ENCODE measurements at places on chromosomes 13 and 19.
A peak's percentile ranks its signal among the peaks of the same experiment; 100 is the strongest.

DNA sequence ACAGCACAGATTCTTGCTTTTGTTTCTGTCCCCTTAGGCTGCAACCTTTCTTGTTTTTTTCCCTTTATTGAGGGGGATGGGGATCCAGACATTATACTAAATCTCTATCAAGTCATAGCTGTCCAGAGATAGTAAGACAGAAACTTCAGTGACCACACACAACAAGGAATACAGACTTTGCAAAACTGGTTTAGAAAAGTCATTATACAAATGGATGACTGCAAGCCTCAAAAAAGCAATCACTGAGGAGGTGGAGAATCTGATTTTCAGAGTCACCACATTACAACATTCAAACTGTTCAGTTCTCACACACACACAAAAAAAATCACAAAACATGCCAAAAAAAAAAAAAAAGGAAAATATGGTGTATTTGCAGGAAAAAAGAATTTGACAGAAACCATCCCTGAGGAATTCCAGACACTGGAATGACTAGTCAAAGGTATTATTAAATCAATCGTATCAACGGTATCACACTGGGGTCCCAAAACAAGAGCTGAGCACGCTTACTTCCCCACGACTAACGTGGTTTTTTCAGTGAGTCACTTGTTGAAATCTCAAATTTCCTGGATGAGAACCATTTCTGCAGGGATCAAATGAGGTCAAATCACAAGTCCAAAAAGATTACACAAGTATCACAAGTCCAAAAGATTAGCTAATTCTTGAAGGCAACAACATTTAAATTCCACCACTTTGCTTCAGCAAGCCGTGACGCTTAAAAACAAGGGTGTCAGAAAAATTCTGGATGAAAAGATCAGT lies 41.2 kb downstream of the USP12 start:
- DNase-seq: no peak

DNA sequence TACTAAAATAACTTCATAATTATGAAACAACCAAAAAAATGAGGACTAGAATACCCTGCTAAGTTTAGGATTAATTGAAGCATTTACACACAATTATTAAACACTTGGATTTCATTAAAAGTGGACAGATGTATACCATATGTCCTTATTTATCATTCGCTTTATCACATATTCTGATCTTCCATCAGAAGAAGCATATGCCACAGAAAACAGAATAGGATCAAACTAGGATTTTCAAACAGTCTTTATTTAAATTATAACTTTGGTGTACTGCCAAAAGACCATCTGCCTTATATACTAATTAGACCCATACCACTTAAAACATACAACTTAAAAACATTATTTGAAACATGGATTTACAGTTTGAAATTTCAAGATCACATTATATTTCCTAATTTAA lies 727.1 kb upstream of the KLHL1 start:
- no peak for DNase-seq

DNA sequence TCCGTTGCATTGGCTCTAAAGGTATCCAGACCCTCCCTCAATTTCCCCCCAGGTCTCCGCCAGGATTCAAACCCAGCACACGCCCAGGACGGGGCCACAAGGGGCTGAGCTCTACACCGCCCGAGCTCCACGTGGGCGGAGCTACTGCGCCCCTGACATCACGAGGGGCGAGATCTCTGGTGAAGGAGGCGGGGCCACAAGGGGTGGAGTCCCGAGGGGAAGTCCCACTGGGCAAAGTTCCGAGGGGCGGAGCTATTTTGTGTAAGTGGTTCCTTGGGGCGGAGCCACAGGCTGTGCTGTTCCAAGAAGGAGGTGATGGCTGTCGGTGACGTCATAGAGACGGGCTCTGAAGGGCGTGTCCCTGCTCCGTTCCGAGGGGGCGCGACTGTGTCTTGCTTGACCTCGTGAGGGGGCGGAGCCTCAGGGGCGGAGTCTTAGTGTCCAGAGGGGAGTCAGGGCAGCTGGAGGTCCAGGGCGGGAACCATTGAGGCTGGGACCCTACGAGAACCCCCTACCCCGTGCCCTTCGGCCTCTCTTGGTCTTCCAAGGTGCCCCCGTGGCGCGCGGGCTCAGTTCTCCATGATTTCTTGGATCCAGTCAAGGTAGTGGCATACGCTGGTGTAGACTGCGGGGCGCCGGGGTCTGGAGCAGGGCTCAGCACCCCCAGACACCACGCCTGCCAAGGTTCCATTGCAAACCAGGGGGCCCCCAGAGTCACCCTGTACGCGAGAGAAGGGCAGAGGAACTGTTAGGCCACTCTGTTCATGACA lies 1.3 kb upstream of the KLK8 start:
- peak; percentile 6 for DNase-seq

DNA sequence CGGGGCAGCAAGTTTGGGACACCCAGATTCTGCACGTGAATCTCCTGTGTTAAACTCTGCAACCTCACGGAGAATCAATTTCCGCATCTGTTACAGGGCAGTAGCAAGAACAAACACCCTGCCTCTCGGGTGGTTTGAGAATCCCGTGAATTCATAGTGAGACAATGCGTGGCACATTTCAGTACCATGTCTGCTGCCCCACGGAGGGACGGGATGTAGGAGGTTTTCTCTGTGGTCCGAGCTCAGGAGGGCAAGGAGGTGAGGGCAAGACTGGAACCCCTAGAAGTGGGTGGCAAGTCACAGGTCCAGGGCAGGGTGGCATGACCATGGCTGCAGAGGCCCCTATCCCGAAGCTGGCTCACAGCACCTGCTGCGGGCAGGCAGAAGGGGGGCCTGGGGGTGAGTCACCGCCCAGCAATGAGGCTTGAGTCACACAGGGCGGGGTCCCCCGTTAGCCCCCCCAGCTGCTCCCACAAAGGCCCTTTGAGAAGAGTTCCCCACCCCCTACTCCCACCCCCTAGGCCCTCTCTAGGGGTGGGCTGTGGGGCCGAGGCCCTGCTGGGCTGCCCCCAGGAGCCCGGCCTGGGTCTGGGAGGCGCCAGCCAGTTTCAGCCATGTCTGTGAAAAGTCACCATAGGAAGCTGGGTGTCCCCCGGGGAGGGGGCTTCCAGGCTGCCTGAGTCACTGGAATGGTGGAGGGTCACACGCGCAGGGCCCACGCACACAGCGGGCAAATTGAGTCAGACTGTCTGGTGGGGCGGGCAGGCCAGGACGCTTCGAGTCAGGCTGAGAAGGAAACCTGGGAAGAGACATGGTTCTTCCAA lies 25.8 kb upstream of the NANOS3 start:
- peak; percentile 94 for DNase-seq

GRCh38 chr13:104837756-104838155 lies 1697.7 kb downstream of the EFNB2 start:
- no peak for DNase-seq

- no peak for DNase-seq
These were observed 141.7 kb upstream of the SERP2 start for GRCh38 chr13:44231786-44232516.

DNA sequence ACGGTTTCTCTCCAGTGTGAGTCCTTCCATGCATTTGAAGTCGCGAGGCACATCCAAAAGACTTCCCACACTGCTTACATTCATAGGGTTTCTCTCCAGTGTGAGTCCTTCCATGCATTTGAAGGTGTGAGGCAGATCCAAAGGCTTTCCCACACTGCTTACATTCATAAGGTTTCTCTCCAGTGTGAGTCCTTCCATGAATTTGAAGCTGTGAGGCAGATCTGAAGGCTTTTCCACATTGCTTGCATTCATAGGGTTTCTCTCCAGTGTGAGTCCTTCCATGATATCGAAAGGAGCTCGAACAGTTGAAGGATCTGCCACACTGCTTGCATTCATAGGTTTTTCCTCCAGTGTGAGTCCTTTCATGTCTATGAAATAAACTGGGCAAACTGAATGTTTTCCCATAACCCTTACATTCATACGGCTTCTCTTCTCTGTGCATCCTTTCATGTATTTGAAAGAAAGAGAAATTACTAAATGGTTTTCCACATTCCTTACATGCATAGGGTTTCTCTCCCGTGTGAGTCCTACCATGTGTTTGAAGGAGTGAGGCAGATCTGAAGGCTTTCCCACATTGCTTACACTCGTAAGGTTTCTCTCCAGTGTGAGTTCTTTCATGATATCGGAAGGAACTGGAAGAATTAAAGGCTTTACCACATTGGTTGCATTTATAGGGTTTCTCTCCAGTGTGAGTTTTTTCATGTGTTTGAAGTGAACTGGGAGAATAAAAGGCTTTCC lies 20.3 kb downstream of the ZNF433 start:
- DNase-seq: no peak

DNA sequence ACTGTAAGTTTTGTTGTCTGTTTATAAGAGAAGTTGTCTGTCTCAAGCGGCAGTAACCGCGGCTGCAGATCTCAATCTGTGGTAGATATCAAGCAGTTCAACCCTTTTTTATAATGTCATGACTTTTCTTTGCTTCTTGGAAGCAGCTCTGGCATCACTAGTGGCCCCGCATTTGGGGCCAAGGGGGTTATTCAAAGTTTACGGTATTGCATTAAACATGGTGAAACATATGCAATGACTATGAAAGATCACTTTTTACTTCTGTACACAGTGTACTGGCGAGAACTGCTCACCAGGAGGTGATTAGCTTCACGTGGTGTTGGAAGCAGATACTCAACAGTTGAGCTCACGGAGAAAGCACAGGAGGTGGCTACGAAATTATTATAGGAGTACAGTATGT lies 4.6 kb upstream of the FFAR3 start:
- no peak for DNase-seq

DNA sequence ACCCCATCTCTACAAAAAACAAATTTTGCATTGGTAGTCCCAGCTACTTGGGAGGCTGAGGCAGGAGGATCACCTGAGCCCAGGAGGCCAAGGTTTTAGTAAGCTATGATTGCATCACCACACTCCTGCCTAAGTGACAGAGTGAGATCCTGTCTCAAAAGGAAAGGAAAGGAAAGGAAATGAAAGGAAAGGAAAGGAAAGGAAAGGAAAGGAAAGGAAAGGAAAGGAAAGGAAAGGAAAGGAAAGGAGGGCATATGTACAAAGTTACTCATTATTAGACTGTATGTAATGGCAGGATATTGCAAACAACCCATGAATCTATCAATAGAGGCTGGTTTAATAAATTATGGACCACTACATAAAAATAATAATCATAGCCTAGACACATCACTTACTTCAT lies 40.8 kb upstream of the CACNA1A start:
- DNase-seq: no peak

GRCh38 chr13:51967482-51968446 lies 43.5 kb downstream of the ATP7B start:
- DNase-seq: no peak

Measured in muscle of leg (tissue), 16 donors.